DND-41 (cell line): ENCODE measurements at places on chromosomes 3 and 15.

DNA sequence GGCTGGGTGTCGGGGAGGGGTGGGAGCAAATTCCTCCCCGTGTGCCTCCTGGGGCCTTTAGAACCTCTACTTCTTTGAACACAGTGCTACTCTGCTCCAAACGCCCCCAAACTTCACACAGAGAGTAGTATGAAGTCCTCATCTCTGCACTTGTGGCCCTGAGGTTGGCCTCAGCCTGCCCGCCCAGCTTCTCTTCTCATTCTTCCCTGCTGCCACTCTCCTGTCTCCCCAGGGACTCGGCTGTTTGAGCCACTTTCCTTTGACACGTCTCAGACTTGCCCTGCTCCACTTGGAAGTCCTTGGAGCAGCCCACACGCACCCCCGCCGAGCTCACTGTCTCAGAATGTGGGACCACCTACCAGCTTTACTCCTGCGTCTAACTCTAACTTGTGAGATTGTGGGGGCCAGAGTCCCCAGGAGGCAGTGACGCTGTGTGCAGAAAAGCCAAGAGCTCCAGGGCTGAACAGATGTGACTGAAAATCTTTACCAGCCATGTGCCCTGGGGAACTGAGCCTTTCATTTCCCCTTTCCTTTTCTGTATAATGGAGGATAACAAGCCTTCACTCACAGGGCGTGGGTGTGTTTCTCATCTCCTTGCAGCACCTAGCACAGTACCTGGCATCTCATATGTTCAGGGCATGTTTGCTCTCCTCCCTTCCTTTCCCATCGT, 233.6 kb upstream of the CTDSPL start:
- no peak overlapping the region for H3K27ac ChIP-seq
- no peaks in the 10 kb centered on the region for H3K4me1 ChIP-seq
- H3K36me3 ChIP-seq: no peaks in the 10 kb centered on the region
- no peak overlapping the region for H3K4me3 ChIP-seq
- H3K27me3 ChIP-seq: peaks cover 6% of the 10 kb centered on the region

DNA sequence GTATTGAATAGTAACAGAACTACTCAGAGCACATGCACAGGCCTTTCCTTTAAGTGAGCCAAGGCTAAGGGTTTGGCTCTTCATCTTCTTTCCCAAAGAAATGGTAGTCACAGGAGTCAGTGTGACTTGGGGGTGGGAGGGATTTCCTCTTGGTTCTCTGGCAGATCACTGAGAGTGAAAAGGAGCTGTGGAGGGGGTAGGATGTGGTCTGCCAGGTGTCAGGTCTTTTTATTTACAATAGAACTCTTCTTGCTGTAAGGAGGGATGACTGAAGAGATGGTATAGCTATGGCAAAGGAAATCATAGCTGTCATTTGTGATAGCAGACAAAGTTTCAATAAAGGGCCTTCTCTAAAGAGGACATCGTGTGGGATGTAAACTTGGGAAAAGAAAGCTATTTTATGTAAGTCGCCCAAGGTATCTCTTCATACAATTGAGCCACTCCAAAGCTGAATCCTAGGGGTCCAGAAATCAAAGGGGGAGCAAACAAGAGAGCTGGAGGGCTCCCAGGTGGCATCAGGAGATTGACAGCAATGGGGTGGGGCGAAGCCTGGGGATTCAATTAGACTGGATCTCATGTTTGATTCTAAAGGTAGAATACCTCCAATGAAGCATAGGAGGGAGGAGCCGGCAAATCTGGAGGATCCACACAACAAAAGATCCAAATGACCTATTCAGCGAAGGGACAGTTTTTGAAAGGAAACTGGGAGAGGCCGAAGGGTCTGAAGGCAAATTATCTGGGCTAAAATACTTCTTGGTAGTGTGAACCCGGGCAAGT, 20.0 kb upstream of the CHD2 start:
- H3K36me3 ChIP-seq: peaks cover 18% of the 10 kb centered on the region; the same call in 1 of the 2 replicates
- peaks cover 34% of the 10 kb centered on the region for H3K4me1 ChIP-seq
- peak overlapping the region; percentile 98 for H3K27ac ChIP-seq
- no peaks in the 10 kb centered on the region for H3K27me3 ChIP-seq
- H3K4me3 ChIP-seq: peak overlapping the region; percentile 66; the same call in 1 of the 2 replicates
- peak; percentile 69 for DNase-seq

- no peak for DNase-seq
- H3K27ac ChIP-seq: no peak overlapping the region
- H3K4me1 ChIP-seq: no peaks in the 10 kb centered on the region
- H3K27me3 ChIP-seq: peaks cover 2% of the 10 kb centered on the region
These were observed 263.7 kb upstream of the THBS1 start for GRCh38 chr15:39317225-39317624.

- no peak overlapping the region for H3K4me3 ChIP-seq
- no peak for DNase-seq
- H3K4me1 ChIP-seq: peaks cover 9% of the 10 kb centered on the region
- no peaks in the 10 kb centered on the region for H3K27me3 ChIP-seq
These were observed 7.7 kb downstream of the STOML1 start for GRCh38 chr15:73984208-73984979.

GRCh38 chr3:73580343-73580742, 44.4 kb downstream of the PDZRN3 start:
- no peaks in the 10 kb centered on the region for H3K4me1 ChIP-seq
- H3K27me3 ChIP-seq: no peaks in the 10 kb centered on the region
- no peak overlapping the region for H3K27ac ChIP-seq
- no peaks in the 10 kb centered on the region for H3K36me3 ChIP-seq

DNA sequence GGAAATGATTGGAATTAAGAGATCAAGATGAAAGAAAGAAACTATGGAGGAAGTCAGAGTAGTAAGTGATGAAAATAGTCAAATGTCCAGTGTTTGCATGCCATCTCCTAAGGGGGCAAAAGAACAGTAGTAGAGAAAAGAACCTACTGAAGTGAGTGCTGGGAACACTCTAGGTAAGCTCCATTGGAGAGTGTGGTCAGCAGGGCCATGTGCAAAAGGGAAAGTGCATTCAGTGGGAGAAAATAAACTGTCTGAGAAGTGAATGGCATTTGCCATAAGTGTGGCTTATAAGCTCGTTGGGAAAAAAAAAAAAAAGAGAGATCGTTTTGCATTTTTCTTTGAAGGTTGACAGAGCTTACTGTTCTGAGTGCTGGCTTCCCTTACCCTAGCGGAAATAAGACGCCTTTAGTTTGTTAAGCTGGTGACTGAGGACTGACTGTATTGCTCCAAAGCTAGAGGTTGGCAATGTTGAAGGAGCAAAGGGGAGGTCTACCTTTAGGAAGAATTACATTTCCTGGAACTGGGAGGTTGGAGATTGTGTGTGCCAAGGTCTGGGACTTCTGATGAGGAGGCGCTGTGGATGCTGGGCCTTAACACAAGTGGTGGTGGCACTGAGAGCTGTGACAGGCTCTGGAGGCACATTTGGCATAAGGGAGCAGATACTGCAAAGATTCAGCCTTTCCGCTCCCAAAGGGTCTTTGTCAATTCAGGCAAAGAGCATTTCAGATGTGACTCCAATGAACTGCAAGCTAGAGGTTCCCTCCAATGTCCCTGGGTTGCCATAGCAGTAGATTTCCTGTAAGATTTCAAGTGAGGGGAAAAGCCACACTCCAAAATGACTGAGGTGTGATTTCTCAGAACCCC, 287.8 kb upstream of the SATB1 start:
- H3K36me3 ChIP-seq: no peaks in the 10 kb centered on the region
- peak overlapping the region; percentile 54 for H3K27ac ChIP-seq
- no peaks in the 10 kb centered on the region for H3K27me3 ChIP-seq
- peak; percentile 20 for DNase-seq
- H3K4me1 ChIP-seq: peaks cover 14% of the 10 kb centered on the region
- H3K4me3 ChIP-seq: no peak overlapping the region
